Forelimb muscle (tissue), 1 donor: ENCODE measurements at places on chromosomes 4 and X.

- no peak for DNase-seq
Observed at GRCh38 chrX:16628946-16629595, 20.9 kb upstream of the S100G start.

- DNase-seq: no peak
Observed at GRCh38 chr4:146847345-146847744, 98.3 kb downstream of the TTC29 start.

- no peak for DNase-seq
Observed at GRCh38 chr4:146585761-146586333, 52.8 kb upstream of the POU4F2 start.

- DNase-seq: no peak
Observed at GRCh38 chrX:6159468-6159867, 69.2 kb downstream of the NLGN4X start.

DNA sequence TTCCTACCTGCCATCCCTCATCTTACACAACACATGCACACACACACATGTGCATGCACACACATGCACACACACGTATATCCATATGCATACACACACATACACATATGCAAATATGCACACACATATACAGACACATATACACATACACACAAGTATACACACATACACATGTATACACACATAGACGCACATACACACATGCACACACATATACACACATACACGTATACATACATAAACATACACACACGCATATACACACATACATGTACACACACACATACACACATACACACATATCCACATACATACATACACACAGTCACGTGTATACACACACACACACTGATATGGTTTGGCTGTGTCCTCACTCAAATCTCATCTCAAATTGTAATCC lies 37.0 kb upstream of the AFAP1 start:
- no peak for DNase-seq

DNA sequence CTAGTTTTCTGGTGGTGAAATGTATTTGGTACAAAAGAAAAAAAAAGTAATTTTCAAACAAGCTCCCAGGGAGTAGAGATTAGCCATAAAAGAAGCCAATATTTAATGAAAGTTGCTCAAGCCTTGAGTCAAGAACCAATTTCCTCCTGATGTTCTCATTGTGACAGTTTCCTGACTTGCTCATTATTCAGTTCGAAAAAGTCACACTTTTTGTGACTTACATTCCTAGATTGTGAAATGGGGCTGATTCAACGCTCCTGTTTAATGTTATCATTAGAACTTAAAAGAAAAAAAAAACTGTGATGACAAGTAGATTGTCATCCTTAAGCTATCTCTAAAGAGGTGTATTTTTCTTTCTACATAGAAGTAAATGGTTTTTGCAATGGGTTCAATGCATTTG lies 122.6 kb upstream of the BMPR1B start:
- no peak for DNase-seq

- DNase-seq: no peak
Observed at GRCh38 chr4:189355590-189355989, 585.1 kb upstream of the FRG1 start.

GRCh38 chrX:136850441-136851175 lies 29.9 kb downstream of the RBMX start:
- DNase-seq: no peak

DNA sequence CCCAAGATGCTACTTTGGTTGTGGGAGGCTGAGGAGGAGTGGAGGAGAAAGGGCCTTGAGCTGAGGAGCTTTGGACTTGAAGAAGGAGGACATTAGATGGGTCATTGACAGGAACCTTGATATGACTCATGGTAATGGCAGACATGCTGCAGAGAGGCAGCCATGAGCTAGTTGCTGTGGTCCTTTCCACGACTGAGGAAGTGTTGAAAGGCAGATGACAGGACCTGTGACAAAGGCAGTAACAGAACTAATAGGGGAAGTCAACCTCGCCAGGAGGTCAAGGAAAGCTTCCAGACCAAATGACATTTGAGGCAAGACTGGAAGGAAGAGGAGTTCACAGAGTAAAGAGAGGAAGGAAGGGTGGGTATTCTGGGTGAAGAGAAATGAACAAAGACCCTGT lies 7.6 kb upstream of the XPNPEP2 start:
- DNase-seq: no peak

- no peak for DNase-seq
Observed at GRCh38 chr4:36313301-36313700, 31.9 kb downstream of the DTHD1 start.

GRCh38 chr4:60757986-60758680 lies 442.0 kb upstream of the ADGRL3 start:
- no peak for DNase-seq

- DNase-seq: no peak
Observed at GRCh38 chrX:2145692-2146367, 354.9 kb downstream of the DHRSX start.

GRCh38 chrX:44035571-44035970 lies 62.4 kb upstream of the NDP start:
- no peak for DNase-seq

GRCh38 chrX:71923516-71923915 lies 12.9 kb downstream of the NHSL2 start:
- DNase-seq: no peak

GRCh38 chr4:78653655-78654054 lies 102.1 kb downstream of the ANXA3 start:
- no peak for DNase-seq

DNA sequence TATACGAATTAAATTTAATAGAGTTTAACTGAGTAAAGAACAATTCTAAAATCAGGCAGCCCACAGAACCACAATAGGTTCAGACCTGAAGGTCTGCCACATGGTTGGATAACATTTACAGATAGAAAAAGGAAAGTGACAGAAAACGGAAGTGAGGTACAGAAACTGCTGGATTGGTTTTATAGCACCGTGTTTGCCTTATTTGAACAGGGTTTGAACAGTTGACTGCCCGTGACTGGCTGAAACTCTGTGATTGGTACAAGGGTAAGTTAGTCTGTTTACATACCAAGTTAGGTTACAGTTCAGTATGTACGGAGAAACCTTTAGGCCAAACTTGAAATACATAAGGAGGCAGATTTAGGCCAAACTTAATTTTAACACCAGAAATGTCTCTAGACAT lies 64.1 kb upstream of the ATXN3L start:
- no peak for DNase-seq

DNA sequence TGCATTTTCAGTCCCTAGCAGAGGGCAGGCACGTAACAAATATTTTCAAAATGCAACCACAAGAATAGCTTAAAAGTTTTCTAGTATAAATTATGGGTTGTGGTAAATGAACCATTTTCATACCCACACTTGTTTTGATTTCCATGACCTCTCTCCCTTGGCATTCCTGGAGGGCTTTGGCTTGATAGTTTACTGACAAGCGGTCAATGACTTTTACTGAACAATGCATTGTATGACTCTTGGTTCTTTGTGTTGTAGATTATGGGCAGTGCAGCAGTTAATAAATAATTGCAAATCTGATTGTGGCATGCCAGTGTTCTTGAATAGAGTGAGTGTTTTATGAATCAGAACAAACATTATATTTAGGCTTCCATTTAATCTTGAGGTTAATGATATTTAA lies 285.2 kb upstream of the ARX start:
- no peak for DNase-seq

GRCh38 chr4:116736756-116737155 lies 348.6 kb downstream of the TRAM1L1 start:
- no peak for DNase-seq

GRCh38 chr4:129350834-129351721 lies 255.1 kb downstream of the C4orf33 start:
- DNase-seq: no peak

DNA sequence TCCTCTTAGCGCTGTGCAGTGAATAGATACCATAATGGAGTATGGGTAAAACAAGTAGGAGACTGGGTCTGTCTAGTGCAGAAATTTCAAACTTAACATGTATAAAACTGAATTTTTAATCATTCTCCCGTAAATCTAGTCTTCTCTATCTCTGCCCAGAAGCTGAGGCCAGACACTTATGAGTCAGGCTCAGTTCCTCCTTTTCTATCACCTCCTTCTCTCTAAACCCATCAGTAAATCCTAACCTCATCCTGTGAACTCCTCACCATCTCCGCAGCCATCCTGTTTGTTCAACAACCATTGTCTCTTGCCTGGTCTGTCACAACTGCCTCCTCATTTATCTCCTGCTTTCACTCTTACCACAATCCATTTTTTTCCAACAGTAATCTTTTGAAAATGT lies 19.8 kb upstream of the SGMS2 start:
- DNase-seq: no peak

GRCh38 chr4:102301167-102301566 lies 44.1 kb downstream of the SLC39A8 start:
- DNase-seq: no peak

DNA sequence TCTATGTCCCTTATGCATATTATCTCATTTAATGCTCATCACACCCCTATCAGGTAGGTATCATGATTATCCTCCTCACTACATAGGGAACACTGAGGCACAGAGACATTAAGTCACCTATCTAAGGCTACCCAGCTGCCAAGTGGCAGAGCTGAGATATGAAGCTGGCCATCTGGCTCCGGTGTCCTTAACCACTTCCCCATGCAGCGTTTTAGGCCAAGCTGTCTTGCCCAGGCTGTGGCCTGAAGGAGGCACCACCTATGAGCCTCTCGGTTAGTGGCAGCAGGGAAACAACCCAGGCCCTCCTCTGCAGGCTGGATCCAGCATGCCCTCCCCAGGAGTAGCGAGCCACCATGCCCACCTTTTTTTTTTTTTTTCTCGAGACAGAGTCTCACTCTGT lies 16.3 kb downstream of the PJA1 start:
- DNase-seq: no peak

DNA sequence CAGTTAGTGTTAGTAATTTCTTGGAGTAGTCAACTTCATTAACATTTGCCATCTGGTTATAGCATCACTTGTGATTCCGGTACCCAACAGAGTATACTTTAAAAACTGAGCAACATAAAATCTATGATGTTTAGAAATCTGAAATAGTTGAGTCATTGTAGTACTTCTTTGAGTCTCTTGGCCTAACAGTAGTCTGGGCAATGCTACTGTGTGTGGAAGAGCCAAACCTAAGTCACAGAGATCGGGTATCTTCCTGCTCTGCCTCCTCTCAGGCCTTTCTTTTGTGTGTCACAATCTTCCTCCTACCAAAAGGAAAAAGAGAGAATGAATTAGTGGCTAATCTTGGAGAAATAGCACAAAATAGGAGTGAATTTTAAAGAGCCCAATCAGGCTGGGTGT lies 25.5 kb downstream of the DCUN1D4 start:
- DNase-seq: no peak

- no peak for DNase-seq
Observed at GRCh38 chrX:46812445-46812844, 24.4 kb upstream of the RP2 start.

DNA sequence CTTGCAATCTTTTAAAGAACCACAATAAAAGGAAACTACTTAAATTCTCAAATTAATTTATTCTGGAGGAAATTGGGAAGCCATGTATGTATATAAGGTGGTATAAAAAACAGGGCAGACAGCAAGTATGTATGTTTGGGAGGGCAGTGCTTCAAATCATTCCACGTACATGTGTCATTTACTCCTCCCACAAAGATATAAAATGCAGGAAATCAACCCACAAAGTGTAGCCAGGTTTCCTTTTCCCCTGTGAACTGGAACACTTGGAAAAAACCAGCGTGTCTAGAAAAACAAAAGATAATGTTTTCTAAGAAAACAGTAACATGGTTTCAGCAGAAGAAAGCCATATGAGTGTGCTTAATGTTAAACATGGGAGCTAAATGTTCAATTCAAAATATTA lies 156.7 kb upstream of the FAM47A start:
- DNase-seq: no peak

DNA sequence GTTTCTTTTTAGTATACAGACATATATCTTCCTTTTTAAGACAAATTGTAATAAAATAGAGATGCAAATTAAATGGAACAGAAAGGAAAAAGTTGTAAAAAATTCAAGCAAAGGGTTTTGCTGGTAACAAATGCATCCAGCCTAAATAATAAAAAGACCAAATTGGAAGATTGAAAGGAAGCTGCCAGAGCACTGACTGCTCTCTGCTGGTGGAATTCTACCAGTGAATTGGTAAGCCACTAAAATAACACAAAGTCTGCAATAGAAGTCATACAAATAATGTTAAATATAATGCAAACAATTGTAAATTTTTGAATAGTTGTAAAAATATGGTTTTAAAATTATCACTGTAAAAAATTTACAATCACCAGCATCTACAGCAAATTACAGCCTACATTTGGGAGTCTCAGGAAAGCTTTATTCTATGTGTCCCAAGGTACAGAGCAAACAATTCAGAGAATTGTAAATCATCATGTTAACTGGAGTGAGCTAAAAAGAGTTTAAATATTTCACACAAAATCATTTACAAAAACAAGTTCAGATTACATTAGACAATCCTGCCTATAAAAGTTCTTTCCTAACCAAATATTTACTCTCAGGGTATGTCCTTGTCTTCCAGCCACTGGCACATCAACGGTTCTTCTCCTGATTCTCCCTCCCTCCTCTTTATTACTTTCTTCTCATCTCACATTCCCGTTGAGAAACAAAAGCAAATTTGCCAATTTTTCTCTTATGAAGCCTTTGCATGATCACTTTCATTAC lies 1322.5 kb downstream of the PCDH7 start:
- no peak for DNase-seq

- DNase-seq: no peak
Observed at GRCh38 chrX:131845201-131845600, 177.9 kb upstream of the STK26 start.

DNA sequence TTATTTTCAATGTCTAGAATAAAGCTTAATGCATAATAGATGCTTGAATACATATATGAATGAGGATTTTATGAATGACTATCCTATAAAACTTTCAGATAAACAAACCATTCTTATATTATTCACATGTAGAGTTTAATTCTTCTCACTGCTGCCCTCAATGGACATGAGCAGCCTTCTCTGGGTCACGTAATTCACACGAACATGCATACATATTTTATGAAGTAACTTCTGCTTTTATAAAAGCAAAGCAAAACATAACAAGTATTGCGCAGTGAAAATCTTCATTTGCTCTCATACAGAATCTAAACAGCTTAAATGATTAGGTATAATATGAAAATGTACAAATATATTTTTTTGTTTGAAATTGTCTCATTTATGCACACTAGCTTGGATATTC lies 116.7 kb downstream of the TMA16 start:
- no peak for DNase-seq

GRCh38 chr4:163768014-163768413 lies 273.5 kb downstream of the TMA16 start:
- DNase-seq: no peak

GRCh38 chr4:4341861-4342650 lies 44.8 kb upstream of the NSG1 start:
- no peak for DNase-seq

- no peak for DNase-seq
Observed at GRCh38 chrX:42398967-42399631, 378.9 kb downstream of the PPP1R2C start.

GRCh38 chrX:107619885-107620322 lies 8.4 kb upstream of the PRPS1 start:
- DNase-seq: no peak

- no peak for DNase-seq
Observed at GRCh38 chrX:37686996-37687395, 1.4 kb downstream of the XK start.

- DNase-seq: no peak
Observed at GRCh38 chrX:121579016-121579760, 531.8 kb downstream of the GLUD2 start.

GRCh38 chrX:13808865-13809264 lies 8.0 kb downstream of the GPM6B start:
- no peak for DNase-seq
